ENCODE measurements at places on chromosomes 2 and 18. TPM values are rescaled to one million over a fixed set of nuclear protein-coding genes. Genes with fewer than 3 reads are reported as not detected.

CCDC150 gene
- 3.8 TPM for total RNA-seq

OTOS gene
- total RNA-seq, result not detected

SERPINB11 gene
- total RNA-seq, result not detected

RASGRP3 gene
- 3.0 TPM for total RNA-seq

NEU4 gene
- not detected for total RNA-seq

PIKFYVE gene
- total RNA-seq, result 31.4 TPM

SGPP2 gene
- not detected for total RNA-seq

RAB17 gene
- not detected for total RNA-seq

TEX44 gene
- total RNA-seq, result not detected

CDH19 gene
- not detected for total RNA-seq

DNA sequence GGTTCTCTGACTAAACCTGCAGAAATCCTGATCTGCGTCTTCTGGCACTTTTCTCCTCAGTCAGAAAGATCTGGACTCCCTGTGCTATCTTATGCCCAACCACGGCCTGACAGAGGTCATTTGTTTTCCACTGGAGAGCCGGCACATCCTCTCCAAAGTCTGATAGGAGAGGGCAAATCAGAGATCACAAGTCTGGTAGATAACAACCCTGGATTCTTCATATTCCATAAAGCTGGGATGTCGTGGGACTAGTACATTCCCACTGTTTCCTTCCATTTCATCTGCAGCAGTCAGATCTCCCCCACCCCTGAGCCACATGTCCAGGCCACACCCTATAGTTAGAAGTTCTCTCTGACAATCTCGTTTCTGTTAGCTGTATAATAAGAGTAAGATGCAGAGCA lies 157.0 kb downstream of the MGAT5 start:
- H3K36me3 ChIP-seq, result peaks cover 8% of the 10 kb centered on the region
- H3K4me3 ChIP-seq, result no peak overlapping the region
- DNase-seq, result peak; percentile 62
- no peaks in the 10 kb centered on the region for H3K27me3 ChIP-seq

DNA sequence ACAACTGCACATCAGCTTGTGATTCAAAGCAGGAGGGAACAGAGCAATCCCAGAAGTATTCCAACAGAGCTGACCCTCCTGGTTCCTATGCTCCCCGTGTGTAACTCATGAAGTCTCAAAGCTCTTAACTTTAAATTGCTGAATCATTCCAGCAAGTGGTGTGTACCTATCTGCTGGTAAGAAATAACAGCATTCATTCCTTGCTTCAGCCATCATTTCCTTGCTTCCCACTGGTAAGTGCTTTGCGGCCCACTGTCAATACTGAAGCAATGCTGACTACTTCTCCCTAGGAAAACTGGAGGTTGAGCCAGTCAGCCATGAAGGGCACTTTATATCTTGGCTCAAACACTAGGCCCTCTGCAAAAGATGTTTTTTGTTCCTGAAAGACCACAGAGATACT lies 222.4 kb downstream of the EXOC6B start:
- H3K27ac ChIP-seq, result no peak overlapping the region
- H3K4me1 ChIP-seq, result no peaks in the 10 kb centered on the region
- H3K36me3 ChIP-seq, result no peaks in the 10 kb centered on the region

DNA sequence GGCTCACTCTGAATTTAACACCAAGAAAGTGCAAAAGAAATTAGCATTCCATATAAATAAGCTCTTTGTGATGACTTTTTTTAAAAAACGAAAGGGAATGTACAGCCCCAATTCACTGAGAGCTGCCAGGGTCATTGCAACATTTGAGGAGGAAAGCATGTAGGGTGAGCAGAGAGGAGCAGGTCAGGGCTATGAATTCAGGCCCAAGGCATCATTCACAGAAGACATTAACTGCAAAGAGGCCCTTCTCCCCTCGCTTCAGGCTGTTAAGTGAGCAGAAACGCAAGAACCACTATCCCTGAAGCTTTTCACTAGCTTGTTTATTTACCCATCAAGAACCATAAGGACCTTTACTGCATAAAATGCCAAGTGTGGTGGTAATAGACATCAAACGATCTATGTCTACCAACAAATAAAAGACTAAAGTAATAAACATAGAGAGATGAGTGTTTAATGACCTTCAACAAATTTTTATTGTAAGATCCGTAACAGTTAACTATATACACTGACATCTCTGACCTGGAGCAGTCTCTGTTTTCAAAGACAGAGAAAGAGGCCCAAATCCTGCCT lies 333.1 kb upstream of the HNRNPA3 start:
- no peak overlapping the region for H3K4me3 ChIP-seq
- no peak for DNase-seq
- no peaks in the 10 kb centered on the region for H3K36me3 ChIP-seq
- no peaks in the 10 kb centered on the region for H3K4me1 ChIP-seq

GRCh38 chr2:189129971-189130370 lies 49.6 kb downstream of the COL5A2 start:
- DNase-seq, result peak; percentile 91
- H3K36me3 ChIP-seq, result peaks cover 11% of the 10 kb centered on the region
- H3K4me1 ChIP-seq, result peaks cover 11% of the 10 kb centered on the region
- peak overlapping the region; percentile 13 for H3K27ac ChIP-seq
- no peaks in the 10 kb centered on the region for H3K27me3 ChIP-seq

- no peaks in the 10 kb centered on the region for H3K27me3 ChIP-seq
- H3K4me1 ChIP-seq, result no peaks in the 10 kb centered on the region
- no peak overlapping the region for H3K4me3 ChIP-seq
- DNase-seq, result no peak
Observed at GRCh38 chr2:190626641-190627210, 22.2 kb upstream of the NAB1 start.

- H3K36me3 ChIP-seq, result no peaks in the 10 kb centered on the region
- DNase-seq, result no peak
- no peak overlapping the region for H3K27ac ChIP-seq
- no peaks in the 10 kb centered on the region for H3K27me3 ChIP-seq
- H3K4me3 ChIP-seq, result no peak overlapping the region
Observed at GRCh38 chr2:65368468-65368867, 63.9 kb downstream of the SPRED2 start.

DNA sequence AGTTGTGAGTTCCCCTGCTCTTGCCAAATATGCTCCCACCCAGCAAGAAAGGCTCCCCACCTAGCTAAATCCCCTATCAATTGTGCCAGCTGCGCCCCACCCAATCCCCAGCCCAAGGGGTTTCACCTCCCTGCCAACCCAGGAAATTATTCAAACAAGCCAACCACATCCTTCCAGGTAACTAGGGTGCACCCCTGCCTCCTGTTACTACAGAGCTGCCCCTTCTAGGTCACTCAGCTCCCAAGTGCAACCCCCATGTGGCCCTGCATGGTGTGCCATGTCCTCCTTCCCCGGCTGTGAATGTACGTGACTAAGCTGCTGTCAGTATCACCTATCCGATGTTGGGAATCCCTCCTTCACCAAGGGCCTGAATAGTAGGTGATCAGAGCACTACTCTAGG lies 91.2 kb upstream of the LDAH start:
- no peaks in the 10 kb centered on the region for H3K27me3 ChIP-seq
- H3K27ac ChIP-seq, result no peak overlapping the region

- H3K36me3 ChIP-seq, result no peaks in the 10 kb centered on the region
- H3K27ac ChIP-seq, result no peak overlapping the region
- no peak for DNase-seq
- peaks cover 61% of the 10 kb centered on the region for H3K27me3 ChIP-seq
- no peak overlapping the region for H3K4me3 ChIP-seq
Observed at GRCh38 chr2:236570081-236570868, 650 bp downstream of the ACKR3 start.

DNA sequence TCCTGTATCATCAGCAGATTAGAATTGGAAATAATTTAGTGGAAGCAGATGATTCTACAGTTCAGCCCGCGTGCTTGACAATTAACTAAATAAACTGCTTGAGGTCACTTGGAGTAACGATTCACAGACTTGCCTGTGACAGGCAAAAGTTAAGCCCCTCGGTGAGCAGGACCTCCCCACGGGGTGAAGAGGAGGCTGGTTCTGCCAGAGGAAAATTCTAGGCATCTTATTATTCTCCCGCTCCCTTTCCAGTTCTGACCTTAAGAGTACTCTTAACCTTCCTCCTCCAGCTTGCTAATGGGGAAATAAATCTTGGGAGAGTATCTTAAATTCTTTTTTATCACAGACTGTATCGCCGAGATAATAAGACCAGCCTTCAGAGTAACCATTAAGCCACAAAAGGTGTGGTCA lies 169.7 kb upstream of the SMAD2 start:
- H3K27ac ChIP-seq, result no peak overlapping the region
- no peak for DNase-seq
- no peak overlapping the region for H3K4me3 ChIP-seq
- H3K36me3 ChIP-seq, result no peaks in the 10 kb centered on the region
- H3K27me3 ChIP-seq, result peaks cover 3% of the 10 kb centered on the region

DNA sequence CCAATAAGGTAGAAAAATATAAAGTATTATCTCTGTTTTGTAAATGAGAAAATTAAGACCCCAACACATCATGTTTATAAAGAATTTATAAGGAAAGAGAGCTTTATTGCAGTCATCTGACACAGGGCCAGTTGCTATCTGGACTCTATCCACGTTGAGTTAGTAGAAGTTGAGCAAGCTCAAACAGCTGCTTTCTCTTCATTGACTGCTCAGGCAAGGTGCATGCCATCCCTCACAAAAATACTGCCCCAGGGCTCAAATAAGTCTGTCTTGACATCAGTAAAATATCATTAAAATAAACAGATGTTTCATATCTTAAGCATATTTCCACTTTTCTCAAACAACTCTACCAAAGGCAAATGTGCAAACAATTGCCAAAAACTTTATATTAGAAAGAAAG lies 14.8 kb downstream of the COL5A2 start:
- H3K36me3 ChIP-seq, result peaks cover 7% of the 10 kb centered on the region
- H3K4me1 ChIP-seq, result peaks cover 21% of the 10 kb centered on the region
- no peak overlapping the region for H3K4me3 ChIP-seq
- H3K27ac ChIP-seq, result no peak overlapping the region
- peak; percentile 80 for DNase-seq
